MM.1S (cell line): ENCODE measurements at places on chromosomes 4 and X.

GRCh38 chr4:184822356-184822755 lies 3.4 kb downstream of the ACSL1 start:
- H3K27ac ChIP-seq: no peak overlapping the region
- no peaks in the 10 kb centered on the region for H3K36me3 ChIP-seq
- no peak for DNase-seq

DNA sequence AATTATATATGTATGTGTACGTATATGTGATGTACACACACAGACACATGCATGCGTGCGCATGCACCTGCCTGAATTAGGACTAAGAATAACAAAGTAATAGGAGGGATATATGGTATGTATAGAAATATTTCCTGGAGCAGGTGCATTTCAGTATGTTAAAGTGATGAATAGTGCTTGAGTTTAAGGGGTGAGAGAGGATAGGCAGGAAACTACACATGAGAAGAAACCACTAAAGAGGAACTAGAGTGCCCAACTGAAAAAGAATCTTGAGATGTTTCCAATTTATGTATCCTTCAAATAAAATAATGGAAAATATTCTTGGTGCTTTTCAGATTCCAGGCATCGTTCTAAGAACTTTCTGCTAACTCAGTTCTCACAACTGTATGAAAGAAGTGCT lies 52.6 kb upstream of the UNC5C start:
- no peak for DNase-seq
- no peaks in the 10 kb centered on the region for H3K4me1 ChIP-seq
- no peaks in the 10 kb centered on the region for H3K27me3 ChIP-seq
- H3K27ac ChIP-seq: no peak overlapping the region
- no peaks in the 10 kb centered on the region for H3K36me3 ChIP-seq
- no peak overlapping the region for H3K4me3 ChIP-seq

DNA sequence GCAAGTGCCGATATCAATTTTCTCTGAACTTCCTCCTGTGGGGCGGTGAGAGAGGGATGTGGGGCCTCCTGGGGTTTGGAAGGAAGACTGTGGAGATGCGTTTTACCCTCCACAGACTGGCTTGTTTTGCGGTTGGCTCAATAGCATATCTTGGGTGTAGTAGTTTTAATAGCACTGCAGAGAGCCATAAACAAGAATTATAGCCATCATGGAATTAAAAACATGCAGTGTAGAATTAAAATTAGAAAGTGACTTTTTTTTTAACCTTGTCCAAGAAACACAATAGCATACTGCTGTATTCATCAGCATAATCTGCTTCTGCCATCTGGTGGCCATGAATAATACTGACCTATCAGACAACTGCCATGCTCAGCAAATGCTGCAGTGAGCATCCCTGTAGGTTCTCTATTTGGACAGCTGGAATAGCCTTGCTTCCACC lies 47.3 kb upstream of the SCML1 start:
- H3K4me3 ChIP-seq: no peak overlapping the region
- no peak overlapping the region for H3K27ac ChIP-seq
- no peaks in the 10 kb centered on the region for H3K36me3 ChIP-seq
- DNase-seq: peak; percentile 40
- H3K4me1 ChIP-seq: no peaks in the 10 kb centered on the region
- no peaks in the 10 kb centered on the region for H3K27me3 ChIP-seq

- H3K36me3 ChIP-seq: no peaks in the 10 kb centered on the region
- H3K27me3 ChIP-seq: no peaks in the 10 kb centered on the region
- no peak overlapping the region for H3K4me3 ChIP-seq
- no peaks in the 10 kb centered on the region for H3K4me1 ChIP-seq
- no peak for DNase-seq
Measured at GRCh38 chr4:10168151-10168550, 51.6 kb upstream of the WDR1 start.

DNA sequence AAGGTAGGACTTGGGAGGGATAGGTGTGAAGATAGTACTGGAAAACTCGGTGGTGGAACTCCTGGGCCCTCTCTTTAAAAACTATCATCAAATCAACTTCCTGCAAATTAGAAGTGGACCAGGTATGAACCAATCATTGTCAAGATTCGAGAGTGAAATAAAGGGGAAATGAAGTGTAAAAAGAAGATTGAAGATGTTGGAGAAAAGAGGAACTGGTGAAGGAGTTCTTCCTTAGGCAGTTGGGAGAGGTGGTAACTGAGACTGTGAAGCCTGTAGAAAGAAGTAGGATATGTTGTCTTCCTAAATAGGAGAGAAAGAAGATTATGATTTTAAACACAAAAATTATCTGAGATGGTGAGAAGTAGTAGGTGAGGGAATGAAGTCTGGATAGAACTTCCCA lies 212.2 kb downstream of the PPP1R2C start:
- no peaks in the 10 kb centered on the region for H3K36me3 ChIP-seq
- DNase-seq: no peak
- no peaks in the 10 kb centered on the region for H3K4me1 ChIP-seq

DNA sequence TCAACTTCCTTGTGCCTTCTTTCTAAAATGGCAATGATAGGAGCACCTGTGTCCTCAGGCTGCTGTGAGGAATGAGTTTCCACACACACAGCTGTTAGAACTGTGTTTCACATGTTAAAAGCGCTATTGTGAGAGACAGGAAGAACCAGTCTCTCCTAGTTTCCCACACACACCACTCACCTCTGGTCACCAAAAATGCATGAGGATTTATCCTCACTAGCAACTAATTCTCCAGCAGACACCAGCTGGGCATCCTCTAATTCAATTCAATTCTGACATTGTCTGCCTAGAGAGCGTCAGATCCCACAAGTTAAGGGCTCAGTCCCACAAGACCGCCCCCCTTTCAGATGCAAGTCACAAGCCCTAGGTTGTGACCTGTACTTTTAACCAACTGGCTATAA lies 29.0 kb upstream of the SLC2A9 start:
- H3K27me3 ChIP-seq: no peaks in the 10 kb centered on the region
- no peak overlapping the region for H3K4me3 ChIP-seq
- H3K4me1 ChIP-seq: no peaks in the 10 kb centered on the region

- H3K27me3 ChIP-seq: no peaks in the 10 kb centered on the region
- no peaks in the 10 kb centered on the region for H3K36me3 ChIP-seq
- no peaks in the 10 kb centered on the region for H3K4me1 ChIP-seq
- H3K27ac ChIP-seq: no peak within 1 kb of the TSS
Measured at GRCh38 chrX:148500423-148501385, at the start of gene AFF2. Gene AFF2, plus strand, starts transcription at chrX:148500617. Its CDS starts 481 bp downstream, at chrX:148501098.

DNA sequence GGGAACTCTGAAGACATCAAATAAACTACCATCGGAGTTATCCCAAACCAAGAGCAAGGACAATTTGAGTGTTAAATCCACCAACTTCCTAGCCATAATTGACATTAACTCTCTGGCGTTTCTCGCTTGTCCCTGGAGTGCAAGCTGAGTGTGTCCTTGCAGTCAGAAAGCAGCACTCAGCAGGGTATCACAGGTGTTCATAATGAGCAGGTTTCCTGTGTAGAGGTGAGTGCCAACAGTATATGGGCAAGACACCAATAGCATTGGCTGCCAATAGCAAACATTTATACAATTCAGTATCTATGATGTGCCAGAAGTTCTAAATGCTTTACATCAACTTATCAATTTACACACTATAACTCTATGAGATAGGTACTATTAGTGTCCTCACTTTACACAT lies 11.2 kb downstream of the BLTP1 start:
- no peaks in the 10 kb centered on the region for H3K27me3 ChIP-seq
- H3K4me3 ChIP-seq: no peak overlapping the region
- no peak overlapping the region for H3K27ac ChIP-seq
- no peak for DNase-seq

- DNase-seq: no peak
- H3K27me3 ChIP-seq: no peaks in the 10 kb centered on the region
- no peaks in the 10 kb centered on the region; the same call in 1 of the 2 replicates for H3K36me3 ChIP-seq
- no peak overlapping the region for H3K27ac ChIP-seq
- peaks cover 6% of the 10 kb centered on the region; the same call in 1 of the 2 replicates for H3K4me1 ChIP-seq
Measured at GRCh38 chr4:15683143-15683495, 1.5 kb downstream of the FAM200B start.

GRCh38 chr4:128571747-128572146 lies 237.8 kb upstream of the JADE1 start:
- no peaks in the 10 kb centered on the region for H3K36me3 ChIP-seq
- no peak overlapping the region for H3K4me3 ChIP-seq
- H3K27me3 ChIP-seq: no peaks in the 10 kb centered on the region
- H3K4me1 ChIP-seq: peaks cover 9% of the 10 kb centered on the region; the same call in 1 of the 2 replicates
- no peak overlapping the region for H3K27ac ChIP-seq

- no peaks in the 10 kb centered on the region for H3K36me3 ChIP-seq
- DNase-seq: no peak
- no peak overlapping the region for H3K27ac ChIP-seq
- H3K4me3 ChIP-seq: no peak overlapping the region
- H3K4me1 ChIP-seq: no peaks in the 10 kb centered on the region
Measured at GRCh38 chrX:20274121-20274520, 7.4 kb upstream of the RPS6KA3 start.

DNA sequence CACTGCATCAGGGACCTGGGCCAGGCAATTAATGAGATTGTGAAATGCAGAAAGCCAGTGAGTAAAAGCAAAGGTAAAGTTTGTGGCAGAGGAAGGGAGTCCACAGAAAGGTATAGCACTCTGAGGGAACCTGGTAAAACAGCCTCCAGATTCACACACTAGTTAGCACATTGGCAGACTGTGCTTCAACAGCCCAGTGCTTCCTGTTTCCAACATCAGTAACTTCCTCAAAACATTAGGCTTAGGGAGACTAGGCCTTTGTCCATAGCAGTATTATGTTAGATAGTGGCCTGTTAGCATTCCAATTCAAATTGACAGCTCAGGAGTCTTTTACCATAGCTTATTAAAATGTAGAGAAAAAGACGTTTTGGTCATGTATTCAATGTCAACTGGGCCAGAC lies 582.6 kb upstream of the ACTRT1 start:
- no peaks in the 10 kb centered on the region for H3K27me3 ChIP-seq
- H3K4me3 ChIP-seq: no peak overlapping the region
- H3K36me3 ChIP-seq: no peaks in the 10 kb centered on the region

DNA sequence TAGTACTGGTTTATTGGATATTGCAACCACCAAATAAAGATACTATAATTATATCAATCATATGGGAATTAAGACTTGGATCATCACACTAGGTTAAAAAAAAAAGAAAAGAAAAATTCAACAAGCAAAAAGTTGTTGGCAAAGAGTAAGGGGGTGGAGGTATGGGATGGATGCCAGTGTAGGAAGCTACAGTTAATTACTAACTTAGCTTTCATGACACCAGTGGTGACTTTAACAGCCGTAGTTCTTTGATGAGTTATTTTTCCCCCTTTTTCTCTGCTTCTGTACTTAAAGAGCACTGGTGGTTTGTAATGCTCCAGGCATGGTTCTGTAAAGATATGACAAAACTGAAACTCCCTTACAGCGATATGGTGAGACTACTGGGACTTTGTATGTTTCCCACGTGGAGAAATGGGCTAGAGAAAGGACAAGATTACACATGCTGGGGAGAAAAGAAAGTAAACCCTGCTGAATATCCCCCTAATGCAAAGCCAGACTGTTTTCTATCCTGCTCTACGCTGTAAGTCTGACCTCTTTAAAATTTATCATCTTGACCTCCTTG lies 210.8 kb downstream of the SPOCK3 start:
- no peak for DNase-seq
- H3K4me3 ChIP-seq: no peak overlapping the region
- H3K27me3 ChIP-seq: no peaks in the 10 kb centered on the region
- H3K36me3 ChIP-seq: no peaks in the 10 kb centered on the region
- H3K27ac ChIP-seq: no peak overlapping the region

DNA sequence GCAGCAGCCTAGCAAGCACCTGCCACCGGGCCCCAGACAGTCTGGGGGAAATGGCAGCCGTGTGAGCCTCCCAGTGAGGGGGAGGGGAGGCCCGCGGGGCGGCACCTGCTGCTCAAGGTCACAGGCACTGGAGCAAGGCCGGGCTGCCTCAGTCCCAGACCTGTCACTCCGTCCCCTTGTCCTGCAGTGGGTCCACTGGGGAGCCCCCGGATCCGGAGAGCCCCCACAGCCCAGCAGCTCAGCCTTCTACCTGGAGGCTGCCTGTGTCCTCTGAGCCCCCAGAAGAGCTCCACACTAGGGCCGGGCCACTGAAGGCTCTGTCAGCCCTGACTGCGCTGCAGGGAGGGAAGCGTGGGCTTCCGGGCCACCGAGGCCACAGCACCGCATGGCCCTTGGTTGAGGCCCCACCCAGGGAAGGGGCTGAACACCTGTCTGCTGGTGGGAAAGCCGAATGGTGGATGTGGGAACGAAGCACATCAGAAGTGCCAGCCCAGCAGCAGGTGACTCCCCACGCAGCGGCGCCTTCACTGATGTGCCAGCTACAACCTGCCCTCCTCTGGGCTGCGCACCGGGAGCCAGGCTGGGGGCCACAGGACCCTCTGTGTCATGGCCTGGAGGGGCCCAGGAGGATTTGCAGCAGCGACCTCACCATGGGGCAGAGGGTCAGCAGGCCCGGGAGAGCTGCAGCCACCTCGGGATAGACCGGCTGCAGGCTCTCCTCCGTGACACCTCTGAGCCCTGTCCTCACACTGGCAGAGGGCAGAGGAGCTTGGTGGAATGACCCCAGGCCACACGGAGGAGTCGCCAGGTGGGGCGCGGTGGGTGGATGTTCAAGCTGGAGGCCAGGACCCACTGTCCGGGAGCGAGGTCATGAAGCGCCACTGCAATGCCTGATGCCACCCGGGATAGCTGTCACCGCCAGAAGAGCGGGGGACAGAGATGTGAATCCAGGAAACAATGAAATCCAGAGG lies 35.0 kb upstream of the MXD4 start:
- H3K36me3 ChIP-seq: no peaks in the 10 kb centered on the region
- no peaks in the 10 kb centered on the region for H3K27me3 ChIP-seq
- DNase-seq: no peak
- H3K27ac ChIP-seq: no peak overlapping the region
- H3K4me3 ChIP-seq: no peak overlapping the region

DNA sequence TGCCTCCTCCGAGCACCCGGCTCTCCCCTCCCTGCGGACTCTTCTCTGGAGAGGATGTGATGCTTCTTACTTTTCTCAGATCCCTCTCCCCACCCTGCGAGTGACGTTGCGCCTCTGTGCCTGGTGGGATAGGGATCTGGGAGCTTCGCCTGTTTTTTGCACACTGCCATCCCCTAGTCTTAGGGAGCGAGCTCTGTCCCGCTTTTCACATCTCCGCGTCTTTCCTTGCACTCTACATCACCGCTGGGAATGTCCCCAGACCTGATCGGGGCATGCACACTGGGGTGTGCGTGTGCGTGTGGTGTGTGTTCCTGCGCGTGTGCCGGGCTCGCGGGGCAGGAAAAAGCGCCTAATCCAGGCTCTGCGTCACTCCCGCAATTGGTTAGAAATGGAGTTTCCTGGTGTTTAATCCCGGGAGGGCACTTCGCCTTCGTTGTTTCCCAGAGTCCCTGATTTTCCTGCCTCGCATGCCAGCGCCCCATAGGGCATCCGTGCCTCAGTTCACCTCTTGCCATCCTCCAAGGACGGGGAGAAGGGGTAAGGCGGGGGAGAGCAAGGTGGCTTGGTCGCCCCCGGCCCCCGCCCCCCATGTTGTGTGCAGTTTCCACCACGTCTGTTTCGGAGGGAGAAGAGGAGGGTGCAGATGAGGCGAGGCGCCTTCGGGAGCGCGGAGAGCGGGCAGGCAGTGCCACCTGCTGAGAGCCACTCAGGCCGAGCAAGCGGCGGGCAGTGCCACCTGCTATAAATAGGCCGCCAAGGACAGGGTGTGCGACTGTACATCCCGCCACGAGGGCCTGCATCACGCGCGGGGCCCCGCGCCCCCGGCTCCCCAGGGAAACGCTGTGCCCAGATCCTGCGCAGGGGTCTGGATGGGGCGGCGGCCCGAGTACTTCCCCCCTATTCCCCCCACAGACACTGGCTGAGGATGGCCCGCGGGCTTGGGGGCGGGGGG lies 759 bp upstream of the TBC1D1 start:
- H3K4me3 ChIP-seq: peak overlapping the region; percentile 65
- no peaks in the 10 kb centered on the region for H3K36me3 ChIP-seq
- peak; percentile 57 for DNase-seq
- peak overlapping the region; percentile 66; the same call in 1 of the 2 replicates for H3K27ac ChIP-seq
- no peaks in the 10 kb centered on the region for H3K27me3 ChIP-seq
- H3K4me1 ChIP-seq: peaks cover 12% of the 10 kb centered on the region
